ENCODE measurements at places on chromosomes 12 and 14.

- no peak for DNase-seq
Measured at GRCh38 chr12:26704684-26705460, 128.1 kb downstream of the ITPR2 start.

GRCh38 chr14:68173227-68173972 lies 353.8 kb downstream of the RAD51B start:
- no peak for DNase-seq

DNA sequence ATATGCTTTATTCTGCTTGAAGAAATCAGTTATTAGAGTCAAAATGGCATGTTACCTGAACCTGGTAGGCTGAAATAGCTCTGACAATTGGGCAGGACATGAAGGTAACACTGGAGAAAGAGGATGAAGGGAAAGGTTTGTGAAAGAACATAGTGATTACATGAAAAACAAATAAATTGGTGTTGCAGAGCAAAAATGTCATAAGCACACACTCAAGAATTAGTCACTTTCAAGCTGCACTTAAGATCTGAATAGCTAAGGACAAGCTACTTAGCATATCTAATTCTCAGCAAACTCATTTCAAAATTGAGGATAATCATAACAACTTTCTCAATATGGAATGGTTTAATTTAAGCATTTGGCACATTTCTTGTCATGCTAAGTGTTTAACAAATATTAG lies 1398.0 kb upstream of the FLRT2 start:
- DNase-seq = no peak

DNA sequence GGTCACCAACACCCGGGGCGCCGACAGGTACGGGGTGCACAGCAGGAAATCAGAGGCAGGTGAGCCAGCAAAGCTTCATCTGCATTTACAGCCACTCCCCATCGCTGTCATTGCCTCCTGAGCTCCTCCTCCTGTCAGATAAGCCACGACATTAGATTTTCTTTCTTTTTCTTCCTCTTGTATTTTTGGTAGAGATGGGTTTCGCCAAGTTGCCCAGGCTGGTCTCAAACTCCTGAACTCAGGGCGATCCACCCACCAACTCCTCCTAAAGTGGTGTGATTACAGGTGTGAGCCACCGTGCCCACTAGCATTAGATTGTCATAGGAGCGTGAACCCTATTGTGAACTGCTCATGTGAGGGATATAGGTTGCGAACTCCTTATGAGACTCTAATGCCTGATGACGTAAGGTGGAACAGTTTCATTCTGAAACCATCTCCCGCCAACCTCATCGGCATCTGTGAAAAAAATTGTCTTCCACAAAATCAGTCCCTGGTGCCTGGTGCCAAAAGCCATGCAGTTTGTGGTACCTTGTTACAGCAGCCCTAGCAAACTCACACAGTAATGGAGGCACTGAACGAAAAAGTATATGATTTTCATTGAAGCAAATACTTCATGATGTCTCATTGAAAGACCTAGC lies 1.5 kb downstream of the STYK1 start:
- no peak for DNase-seq

- DNase-seq = no peak
Measured at GRCh38 chr12:6980740-6981139, 10.0 kb downstream of the EMG1 start.

GRCh38 chr12:8033153-8034044 lies 883 bp downstream of the FOXJ2 start:
- DNase-seq = no peak

- DNase-seq = no peak
Measured at GRCh38 chr14:51210594-51210993, 29.5 kb upstream of the TMX1 start.

GRCh38 chr12:102955926-102956737 lies 1.3 kb upstream of the ASCL1 start:
- DNase-seq = no peak

GRCh38 chr12:117882181-117882580 lies 86.6 kb downstream of the KSR2 start:
- DNase-seq = no peak

- no peak for DNase-seq
Measured at GRCh38 chr14:49420201-49420600, 166.0 kb downstream of the RPS29 start.

- DNase-seq = no peak
Measured at GRCh38 chr14:52783206-52783605, 8.2 kb downstream of the GNPNAT1 start.

- DNase-seq = no peak
Measured at GRCh38 chr14:85172290-85172689, 357.7 kb upstream of the FLRT2 start.

DNA sequence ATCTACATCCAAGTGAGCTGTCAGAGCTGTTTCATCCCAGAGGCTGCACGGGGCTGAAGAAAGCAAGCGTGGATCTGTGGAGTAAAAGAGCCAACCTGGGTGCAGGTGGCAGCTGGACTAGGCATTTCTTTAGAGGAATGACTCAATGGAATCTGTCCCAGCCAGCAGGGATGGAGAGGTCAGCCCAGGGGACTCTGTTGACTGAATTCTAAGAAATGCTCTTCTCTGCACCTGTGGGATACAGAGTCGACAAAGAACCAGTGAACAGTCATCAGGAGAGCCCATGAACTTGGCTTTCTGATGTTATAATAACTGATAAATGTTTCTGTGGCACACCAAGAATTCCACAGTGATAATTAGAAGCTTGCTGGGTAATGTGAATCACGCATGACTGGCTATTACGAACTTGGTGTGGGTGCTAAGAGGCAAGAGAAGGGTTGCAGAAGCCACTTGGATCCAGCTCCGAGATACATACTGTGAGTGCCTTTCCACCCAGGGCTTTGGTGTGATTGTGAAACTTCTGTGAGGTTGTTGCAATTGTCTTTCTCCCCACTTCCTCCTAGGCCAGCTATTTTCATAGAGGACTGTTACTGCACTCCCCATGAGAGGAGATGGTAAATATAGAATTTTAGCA lies 16.2 kb downstream of the PYGL start:
- no peak for DNase-seq

DNA sequence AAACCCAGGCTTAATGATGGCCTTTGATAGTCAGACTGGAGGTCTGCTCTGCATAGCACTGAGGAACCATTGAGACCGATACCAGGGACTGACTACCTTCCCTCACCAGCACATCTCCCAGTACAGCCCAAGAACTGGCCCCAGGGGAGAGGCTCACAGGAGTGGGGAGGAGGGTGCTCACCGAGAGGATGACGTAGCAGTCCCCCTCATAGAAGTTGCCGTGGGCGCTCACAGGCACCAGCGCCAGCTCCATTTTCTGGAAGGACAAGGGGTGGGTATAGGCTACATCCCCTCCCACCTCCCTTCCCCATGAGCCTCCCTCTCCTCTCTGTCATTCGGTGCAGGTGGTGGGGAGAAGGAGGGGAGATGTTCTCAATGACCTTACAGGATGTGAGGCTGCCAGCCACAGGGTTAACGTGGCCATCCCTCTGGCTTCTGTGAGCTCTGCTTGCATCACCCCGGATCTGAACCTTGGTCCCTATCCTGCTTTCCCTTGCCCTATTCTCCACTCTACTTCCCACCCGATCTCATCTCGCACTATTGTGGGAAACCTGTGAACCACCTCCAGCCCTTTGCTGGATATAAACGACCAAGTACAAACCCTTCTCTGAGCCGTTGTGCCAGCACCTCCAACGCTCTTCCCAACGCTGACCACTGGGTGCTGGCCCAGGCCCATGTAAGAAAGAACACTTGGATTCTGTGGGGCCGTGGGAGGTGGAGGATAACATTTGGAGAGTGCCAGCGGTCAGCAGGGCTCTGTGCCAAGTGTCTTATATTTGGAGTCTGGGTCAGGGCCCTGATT lies 4.4 kb downstream of the AVIL start:
- no peak for DNase-seq

DNA sequence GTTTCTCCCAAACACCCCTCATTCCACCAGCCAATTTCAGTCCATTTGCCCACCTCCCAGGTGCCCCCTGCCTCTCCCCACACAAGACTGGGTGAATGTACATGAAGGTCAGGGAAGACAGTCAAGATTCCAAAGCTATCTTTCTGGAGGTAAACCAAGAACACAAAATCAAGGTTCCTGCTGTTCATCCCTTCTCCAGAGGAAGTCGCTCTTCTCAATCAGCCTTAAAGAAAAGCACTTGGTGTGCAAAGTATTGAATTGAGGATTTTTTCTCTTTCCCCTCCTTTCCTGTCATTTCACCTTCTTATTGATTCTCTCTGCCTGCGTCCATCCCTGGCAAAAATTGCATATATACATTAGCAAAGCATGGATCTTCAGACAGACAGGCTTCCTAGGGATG lies 4.5 kb downstream of the GRIN2B start:
- no peak for DNase-seq

- DNase-seq = no peak
Measured at GRCh38 chr14:37637341-37637740, 41.9 kb downstream of the TTC6 start.

GRCh38 chr12:43349863-43350262 lies 202.1 kb downstream of the ADAMTS20 start:
- DNase-seq = no peak

DNA sequence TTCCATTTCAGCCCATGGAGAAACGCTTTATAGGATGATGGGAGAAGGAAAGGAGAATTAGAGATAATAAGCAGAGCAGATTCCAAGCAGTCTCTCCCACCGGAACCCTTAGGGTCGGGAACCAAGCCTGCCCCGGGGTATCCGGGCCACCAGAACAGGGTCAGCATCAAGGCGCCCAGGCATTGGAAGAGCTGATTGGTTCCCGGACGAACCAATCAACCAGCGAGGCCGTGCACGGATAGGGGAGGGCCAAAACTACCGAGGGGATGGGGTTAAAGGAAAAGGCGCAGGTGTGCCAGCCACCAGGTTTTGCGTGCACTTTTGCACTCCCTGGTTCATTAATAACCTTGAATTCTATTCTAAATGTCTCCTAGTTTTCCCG lies 1.7 kb downstream of the PPM1H start:
- DNase-seq = no peak

DNA sequence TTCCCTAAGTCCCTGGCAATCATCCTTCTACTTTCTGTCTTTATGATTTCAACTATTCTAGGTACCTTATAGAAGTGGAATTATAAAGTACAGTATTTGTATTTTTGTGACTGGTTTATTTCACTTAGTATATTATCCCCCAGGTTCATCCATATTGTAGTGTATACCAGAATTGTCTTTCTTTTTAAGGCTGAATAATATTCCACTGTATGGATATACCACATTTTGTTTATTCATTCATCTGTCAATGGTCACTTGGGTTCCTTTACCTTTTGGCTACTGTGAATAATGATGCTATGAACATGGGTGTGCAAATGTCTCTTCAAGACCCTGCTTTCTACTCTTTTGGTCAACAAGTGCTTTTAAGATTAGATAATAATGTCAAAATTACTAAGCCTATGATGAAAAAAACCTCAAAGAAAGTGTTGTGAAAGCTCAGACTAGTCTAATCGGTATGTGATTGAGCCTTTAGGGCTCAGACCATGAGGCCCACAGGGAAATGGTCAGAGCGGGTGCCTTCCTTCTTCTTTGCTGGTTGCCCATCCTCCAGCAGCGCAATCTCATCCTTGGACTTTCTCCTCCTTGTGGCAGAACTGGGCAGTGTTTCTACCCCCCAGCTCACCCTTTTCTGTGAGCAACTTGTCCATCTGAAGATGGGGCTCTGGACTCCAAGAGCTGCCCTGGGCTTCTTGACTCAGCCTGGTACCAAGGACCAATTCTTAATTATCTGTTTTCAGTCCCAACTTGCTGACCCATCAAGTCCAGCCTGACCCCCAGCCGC lies 105.4 kb downstream of the TTC8 start:
- DNase-seq = no peak

DNA sequence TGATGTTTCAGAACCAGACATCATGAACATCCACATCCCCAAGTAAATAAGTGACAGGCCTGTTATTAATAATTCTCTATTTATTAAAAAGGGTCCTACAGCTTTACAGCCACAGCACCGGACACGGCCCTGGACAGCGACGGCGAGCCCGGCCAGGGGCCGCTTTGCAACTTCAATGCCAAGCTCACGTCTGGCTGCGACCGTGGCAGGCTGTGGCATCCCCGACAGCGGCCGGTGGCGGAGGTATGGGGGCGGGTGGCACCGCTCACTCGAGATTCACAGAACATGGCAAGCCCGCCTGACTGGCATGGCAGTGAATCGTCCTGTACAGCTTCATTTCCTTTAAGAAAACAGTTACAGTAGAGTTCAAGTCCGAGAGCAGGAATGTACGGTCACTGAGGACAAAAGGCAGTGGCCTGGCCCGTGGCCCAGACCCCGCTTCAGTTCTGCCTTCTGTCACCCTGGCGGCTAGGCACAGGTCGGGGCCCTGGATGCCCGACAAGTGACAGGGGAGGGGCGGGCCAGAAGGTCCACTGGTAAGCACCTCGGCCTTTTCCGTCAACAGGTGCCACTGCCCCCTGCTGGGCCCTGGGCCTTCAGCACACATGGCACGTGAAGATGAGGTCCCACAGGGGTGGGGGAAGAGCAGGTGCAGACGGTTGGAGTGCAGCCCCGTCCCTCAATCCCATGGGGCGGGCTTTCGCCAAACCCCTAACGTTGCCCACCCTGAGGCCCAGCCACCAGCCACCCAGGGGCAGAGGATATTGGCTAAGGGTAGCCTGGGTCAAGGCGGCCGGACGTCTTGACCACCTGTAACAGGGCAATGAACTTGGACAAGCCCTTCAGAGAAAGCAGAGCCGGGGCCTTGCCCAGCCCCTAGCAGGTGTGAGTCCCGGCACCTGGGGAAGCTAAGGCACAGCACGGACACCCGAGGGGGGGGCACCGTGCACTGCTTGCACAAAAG lies 30.3 kb downstream of the HIP1R start:
- DNase-seq = no peak

DNA sequence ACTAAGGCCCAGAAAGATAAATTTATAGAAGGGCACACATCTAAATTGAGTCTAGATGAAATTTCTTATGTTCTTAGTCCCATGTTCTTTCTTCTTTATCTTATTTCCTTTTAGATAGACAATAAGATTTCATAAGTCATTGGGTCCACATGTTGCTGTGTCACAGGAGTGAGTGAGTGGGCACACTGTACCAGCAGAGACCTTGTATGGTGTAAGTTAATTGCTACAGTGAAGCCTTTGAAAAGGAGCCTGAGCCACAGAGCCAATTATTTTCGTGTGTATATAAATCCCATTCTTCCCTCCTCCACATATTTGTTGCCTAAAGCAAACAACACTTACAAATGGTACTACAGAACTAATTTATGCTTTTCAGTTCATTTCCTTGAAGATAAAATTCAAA lies 79.1 kb downstream of the GRIP1 start:
- no peak for DNase-seq

- DNase-seq = no peak
Measured at GRCh38 chr12:99284161-99284560, 363.4 kb upstream of the GARIN6 start.

GRCh38 chr12:9335867-9336266 lies 127.7 kb upstream of the PZP start:
- DNase-seq = no peak

- DNase-seq = no peak
Measured at GRCh38 chr14:22945642-22946041, 11.2 kb downstream of the HAUS4 start.

DNA sequence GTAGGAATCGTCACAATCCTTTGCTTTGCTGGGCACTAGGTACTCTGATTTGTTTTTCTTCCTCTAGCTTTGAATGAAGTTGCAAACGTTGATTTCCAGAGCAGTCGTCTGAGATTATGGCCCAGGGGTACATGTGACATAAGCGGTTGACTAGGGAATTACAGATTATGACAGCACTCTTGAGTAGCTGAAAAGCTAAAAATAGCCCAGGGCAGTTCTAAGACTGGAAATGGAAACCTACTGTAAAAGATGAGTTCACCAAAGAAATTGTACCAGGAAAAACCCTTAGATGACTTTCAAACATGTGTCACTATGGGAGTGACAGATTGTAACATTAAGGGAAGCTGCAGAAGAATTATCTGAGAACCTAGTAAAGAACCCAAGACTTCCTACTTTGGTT lies 108.5 kb downstream of the ANO6 start:
- DNase-seq = no peak
